Stimulated activated naive CD8-positive, alpha-beta T cell treated with anti-CD3 and anti-CD28 coated beads, Interleukin-15, Interleukin-2, amounts not matched to agents 100 U/mL and 50 U/mL, for 24 hours (primary cell): ENCODE measurements at places on chromosomes 6 and 20.

DNA sequence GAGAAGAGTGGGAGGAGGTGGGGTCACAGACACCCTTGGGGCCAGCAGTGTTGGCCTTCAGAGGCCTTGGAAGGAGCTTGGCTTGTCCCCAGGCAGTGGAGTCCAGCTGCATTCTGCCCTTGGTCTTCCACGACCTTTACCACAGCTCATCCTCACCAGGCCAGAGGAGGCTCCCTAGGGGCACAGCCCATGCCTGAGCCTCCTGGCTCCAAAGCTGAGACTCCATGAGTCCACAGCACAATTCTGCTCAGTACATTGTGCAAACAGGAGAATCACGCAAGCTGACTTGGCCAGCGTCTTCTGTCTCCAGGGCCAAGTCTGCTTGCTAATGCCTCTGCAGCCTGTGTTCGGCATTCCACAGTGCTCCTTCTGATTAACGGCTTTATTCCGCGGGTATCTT is 337.2 kb downstream of the SMOC2 start:
- DNase-seq = no peak

GRCh38 chr20:17627101-17627955 is 54.7 kb downstream of the RRBP1 start:
- DNase-seq = no peak

DNA sequence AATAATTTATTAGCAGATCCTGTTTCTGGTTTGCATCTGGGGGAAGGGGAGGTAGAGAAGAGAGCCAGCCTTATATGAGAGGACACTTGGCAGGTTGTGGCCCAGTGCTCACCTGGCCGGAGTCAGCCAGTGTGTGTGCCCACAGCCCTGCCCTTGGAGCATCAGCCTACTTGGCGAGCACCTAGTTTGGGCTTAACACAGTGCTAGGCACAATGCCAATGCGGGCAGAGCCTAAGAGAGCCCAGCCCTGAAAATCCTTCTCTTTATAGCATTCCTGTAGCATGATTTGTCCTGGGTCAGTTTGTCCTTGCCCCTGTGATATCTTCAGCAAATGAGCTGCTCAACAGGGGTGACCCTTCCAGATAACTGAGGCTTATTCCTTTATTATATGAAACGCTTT is 73.0 kb downstream of the SLX4IP start:
- no peak for DNase-seq

DNA sequence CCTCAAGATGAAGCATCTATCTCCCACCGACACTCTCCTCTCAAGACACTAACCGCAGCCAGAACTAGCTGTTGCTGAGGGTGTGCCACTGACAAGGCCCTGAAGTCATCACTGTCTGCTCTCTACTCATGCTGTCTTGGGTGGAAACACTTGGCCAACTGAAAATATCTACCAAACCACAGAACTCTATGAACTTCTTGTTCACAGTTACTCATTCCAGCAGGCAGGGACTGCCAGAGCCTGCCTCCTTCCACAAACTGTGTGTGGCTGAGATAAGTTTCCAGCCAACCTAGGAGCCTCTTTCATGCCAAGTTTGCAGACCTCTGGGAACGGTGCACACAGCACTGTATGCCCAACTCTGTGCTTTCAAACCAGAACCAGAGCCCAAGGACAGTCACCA is 45.5 kb upstream of the NXT1 start:
- DNase-seq = no peak

DNA sequence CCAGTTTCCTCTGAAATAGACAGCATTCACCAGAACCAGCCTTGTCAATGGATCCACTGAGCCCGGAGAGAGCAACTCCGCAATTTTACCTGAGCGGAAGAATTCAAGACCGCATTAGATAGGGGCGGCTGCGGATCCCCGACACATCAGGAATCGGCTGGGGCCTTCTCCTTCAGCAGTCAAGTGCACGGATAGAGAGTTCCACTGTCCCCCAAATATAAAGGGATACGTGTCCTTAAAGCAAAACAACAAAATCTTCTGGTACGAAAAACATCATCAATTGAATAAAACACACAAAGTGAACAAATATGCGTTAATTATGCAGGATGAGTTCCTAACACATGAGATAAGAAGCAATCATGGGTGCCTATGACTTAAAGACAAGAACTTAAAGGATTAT is 18.3 kb downstream of the SERPINB6 start:
- no peak for DNase-seq

DNA sequence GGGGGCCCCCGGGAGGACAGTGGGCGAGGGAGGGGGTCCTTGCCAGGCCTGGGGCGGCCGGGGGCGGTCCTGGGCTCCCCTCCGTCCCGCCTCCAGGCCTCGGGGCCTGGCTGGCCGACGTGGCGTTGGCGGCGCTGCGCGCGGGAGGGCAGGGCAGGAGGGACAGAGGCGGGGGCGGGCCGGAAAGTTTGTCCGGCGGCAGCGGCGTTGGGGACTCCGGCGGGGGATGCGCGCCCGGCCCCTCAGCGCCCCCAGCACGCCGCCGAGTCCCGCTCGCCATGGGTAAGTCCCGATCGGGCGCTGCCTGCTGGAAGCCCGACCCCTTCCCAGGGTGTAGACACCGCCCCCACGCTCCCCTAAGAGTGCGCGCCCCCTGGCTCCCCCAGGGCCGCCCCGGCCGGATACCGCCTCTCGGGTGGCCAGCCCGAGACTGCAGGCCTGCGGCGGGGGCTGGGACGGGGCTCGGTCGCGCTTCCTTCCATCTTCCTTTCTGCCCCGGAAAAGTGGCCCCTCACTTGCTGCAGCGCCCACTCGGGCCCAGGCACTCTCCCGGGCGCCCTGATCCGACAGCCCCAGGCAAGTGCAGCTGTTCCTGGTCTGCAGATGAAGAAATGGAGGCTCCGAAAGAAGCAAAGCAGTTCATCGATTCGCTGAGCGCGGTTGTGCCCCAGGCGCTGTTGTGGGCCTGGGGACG is at the start of gene SLC2A10:
Gene SLC2A10 (plus strand): TSS at position 191 of the 694 bp plus-strand sequence. CDS start 88 bp downstream, at position 279.
- DNase-seq = peak; percentile 12
